Renal pelvis (tissue), 12 donors: ENCODE measurements at places on chromosomes 16 and 17.
A peak's percentile ranks its signal among the peaks of the same experiment; 100 is the strongest.

GRCh38 chr16:17134586-17134985, 336.2 kb downstream of the XYLT1 start:
- DNase-seq: no peak

DNA sequence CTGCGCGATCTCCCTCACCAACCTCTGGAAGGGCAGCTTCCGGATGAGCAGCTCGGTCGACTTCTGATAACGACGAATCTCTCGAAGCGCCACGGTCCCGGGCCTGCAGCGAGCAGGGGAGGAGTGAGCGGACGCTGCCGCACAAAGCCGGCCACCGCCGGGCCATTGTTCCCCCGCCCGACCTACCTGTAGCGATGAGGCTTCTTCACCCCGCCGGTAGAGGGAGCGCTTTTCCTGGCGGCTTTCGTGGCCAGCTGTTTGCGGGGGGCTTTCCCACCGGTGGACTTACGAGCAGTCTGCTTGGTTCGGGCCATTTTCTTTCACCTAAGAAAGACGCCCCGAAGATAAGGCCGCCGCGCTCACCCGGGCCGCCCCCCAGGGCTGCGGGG, 5.8 kb upstream of the UNK start:
- DNase-seq: no peak

DNA sequence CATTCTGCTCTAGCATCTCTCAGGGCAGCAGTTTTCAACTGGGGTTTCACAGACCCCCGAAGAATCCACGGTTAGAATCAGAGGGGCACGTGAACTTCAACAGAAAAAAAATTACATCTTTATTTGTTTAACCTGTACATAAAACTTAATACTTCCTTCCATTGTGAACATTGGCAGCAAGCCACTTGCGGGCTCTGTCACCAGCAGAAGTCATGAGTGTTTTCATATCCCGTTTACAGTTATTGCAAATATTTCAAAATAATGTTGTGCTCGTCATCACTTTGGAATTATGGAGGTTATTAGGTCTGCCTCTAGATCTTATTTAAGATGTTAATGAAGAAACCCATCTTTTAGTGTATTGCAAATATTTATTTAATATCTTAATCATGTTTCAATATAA, 109.8 kb downstream of the SDR42E1 start:
- DNase-seq: peak; percentile 16

DNA sequence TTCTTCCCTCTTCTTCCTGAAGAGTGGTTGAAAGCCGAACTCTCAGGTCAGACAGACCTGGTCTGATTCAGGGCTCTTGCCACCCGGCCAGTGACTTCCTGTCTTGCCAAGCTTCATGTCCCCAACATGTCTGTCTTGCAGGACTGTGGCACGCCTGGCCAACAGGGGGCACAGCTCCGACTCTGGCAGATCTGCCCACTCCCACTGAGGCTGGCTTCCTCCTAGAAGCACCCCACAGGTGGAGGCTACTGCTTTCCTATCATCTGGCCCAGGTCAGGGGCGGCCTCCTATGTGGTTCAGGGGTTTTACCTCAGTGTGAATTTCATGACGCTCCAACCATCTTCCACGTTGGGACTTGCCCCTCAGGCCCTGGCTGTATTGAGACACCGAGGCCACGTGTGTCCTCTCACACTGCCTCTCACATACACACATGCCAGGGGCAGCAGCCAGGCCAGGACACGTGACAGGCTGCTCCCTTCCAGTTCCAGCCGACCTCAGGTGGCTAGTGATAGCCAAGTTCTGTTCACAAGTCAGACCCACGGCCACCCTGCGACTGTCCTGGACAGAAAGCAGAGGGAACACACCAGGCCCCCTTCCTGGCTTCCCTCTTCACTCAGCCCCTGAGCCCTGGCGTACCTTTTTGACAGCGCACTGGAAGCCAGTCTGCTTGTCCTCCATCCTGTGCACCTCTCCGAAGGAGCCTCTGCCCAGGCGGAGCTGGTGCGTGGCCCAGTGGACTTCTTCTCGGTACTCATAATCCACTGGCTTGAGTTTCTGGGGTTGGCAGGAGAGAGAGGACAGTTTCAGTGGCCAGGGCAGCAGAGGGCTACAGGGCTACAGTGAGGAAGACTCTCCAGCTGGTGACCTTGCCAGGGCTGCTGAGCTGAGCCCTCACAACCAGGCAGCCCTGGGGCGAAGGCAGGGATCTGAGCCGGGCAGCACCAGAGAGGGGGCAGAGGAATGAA, 22.6 kb upstream of the SPATA32 start:
- DNase-seq: no peak

- no peak for DNase-seq
Observed at GRCh38 chr17:42287305-42287976, 857 bp upstream of the STAT5A start.

DNA sequence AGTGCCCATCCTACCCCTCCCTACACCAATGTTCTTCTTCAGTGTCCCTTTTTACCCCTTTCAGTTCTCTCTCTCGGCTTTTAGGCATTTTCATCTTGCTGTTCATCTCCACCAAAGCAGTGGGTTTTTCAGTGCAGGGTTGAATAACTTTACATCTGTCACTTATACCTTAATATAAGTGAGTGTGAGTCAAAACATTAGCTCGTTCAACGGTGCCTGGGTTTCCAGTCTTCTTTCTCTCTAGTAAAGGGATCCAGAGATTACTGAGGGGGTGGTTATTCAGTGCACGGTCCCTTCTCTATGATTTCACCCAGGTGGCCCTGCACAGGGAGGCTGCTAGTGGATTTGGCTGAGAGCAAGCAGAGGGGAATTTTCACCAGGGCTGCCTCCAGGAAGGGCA, 210.6 kb upstream of the CDH5 start:
- no peak for DNase-seq

GRCh38 chr16:57695680-57696069, 1.1 kb downstream of the DRC7 start:
- DNase-seq: no peak

DNA sequence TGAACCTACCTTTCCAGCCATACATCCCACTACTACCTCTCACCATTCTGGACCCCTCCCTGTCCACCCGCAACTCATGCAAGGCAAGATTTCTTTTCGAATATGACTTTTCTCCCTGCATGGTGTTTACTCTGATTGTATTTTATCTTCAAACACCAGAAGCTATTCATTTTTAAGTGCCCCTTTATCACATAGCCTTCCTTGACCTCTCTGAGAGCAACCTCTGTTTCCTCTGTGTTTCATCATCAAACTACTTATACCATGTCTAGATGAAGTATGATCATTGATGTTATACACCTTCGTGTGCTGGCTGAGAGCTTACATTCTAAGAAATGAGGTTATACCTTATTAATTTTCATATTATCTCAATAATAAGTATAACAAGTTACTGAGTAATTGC, 31.8 kb downstream of the SYCE1L start:
- no peak for DNase-seq

DNA sequence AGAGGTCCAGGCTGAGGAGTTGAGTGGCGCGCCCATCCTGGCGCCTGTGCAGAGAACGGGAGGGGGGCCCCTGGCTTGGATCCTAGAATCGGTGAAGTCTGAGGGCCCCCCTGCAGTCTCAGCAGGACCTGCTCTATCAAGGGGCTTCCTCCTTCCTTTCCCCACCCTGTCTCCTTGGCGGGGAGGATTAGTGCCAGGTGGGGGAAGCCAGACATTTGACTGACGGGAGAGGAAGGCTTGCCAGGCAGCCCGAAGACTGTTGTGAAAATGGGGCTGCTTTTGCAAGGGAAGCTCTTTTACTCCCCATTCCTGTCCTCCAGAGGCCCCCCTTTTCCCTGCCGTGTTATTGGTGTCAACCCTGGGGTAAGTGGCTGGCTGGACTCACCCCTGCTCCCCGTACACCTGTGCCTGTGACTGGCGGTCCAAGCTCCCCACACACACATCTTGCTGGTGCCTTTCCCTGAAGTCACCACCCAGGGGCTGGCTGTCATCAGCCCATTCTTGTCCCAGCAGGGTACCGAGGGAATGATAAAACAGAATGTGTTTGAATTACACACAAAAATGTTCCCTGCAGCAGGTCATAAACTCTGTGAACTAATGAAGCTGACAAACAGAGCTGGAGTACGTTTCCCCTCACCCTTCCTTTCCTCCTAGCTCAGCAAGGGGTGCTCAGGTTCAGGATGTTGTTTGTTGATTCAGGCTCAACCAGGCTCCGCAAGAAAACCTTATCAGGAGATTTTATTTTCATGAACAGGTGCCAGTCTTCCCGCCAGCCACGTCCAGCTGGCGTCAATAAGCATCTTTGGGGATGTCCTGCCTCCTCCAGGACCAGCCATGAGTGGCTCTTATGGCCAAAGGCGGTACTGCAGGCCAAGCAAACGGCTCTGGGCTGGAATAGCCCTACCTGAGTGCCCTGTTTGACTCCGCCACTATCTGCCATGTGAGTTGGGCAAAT, 4.4 kb upstream of the ARMC7 start:
- no peak for DNase-seq

- no peak for DNase-seq
Observed at GRCh38 chr16:58187092-58187491, 10.8 kb downstream of the CSNK2A2 start.

GRCh38 chr16:21620592-21620991, 21.2 kb downstream of the METTL9 start:
- no peak for DNase-seq

DNA sequence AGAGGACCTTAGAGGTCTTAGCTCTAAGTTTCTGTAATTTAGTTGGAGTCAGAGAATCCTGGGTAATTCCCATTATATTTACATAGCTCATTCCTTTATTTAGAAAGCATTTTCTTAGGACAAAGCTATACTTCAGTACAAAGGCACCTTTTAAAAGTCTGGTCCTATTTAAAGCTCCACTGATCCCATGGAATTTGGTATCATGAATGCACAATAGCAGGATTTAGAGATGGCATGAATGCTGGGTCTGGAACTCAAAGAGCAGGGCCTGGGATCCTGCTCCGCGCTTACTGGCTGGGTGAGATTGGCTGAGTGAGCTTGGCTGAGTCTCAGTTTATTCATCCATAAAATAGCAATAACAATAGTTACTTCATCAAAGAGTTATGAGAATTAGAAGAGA, 4.8 kb downstream of the KRT23 start:
- DNase-seq: no peak

DNA sequence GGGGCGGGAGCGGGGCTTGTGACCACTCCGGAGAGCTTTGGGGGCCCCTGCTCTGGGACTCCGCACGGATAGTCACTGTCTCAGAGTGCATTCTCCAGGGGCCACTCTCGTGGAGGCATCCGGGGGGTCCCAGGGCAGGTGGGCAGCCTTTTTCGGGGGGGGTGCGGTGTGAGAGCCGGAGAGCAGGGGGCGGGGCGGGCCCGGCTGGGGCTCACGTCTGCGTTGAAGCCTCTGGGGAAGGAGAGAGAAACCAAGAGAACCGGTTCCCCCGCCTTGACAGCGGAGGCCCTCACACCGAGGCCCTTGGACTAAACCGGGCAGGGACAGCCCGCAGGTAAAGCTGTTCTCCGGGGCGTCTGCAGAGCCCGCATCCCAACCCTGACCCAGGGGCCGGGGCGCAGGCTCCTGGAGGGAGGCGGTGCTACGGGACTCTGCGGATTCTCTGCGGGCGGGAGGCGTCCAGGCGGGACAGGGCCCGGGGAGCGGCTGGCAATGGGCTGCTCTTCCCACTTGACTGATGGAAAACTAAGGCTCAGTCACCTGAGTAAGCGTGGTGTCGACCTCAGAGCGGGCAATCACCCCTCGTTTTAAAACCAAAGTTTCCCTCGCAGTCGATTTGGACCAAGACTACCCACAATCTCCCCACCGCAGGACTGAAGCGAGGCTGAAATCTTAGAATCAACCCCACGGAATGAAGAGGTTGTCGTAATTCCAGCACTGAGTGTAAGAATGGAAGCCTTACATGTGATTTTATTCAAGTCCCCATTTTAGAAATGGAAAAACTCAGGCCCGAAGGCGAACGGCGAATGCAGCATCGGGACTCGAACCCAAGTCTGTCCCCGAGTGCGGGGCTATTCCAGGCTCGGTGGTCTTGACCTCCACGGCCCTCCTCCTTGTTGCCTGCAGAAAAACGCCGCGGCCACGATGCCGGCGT, 49.6 kb upstream of the AMZ2 start:
- no peak for DNase-seq

DNA sequence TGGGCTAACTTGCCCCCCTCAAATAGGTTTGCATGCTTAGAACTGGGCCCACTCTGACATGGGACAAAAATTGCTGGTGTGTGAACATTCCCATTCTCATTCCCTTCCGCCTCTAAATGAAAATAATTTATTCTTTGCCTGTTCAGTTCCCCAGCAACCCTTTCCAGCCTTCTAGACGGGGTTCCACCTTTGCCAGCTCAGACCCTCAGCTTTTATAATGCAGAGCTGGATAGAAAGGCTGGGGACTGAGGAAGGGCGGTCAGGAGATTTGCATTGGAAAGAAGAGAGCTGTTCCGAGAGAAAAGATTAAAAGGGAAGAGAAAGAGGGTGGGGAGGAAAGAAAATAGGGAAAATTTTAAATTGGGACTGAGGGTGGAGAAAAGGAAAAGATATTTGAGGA, 151.1 kb upstream of the WSCD1 start:
- DNase-seq: no peak

GRCh38 chr16:85136213-85136701, 24.0 kb upstream of the CIBAR2 start:
- DNase-seq: no peak

DNA sequence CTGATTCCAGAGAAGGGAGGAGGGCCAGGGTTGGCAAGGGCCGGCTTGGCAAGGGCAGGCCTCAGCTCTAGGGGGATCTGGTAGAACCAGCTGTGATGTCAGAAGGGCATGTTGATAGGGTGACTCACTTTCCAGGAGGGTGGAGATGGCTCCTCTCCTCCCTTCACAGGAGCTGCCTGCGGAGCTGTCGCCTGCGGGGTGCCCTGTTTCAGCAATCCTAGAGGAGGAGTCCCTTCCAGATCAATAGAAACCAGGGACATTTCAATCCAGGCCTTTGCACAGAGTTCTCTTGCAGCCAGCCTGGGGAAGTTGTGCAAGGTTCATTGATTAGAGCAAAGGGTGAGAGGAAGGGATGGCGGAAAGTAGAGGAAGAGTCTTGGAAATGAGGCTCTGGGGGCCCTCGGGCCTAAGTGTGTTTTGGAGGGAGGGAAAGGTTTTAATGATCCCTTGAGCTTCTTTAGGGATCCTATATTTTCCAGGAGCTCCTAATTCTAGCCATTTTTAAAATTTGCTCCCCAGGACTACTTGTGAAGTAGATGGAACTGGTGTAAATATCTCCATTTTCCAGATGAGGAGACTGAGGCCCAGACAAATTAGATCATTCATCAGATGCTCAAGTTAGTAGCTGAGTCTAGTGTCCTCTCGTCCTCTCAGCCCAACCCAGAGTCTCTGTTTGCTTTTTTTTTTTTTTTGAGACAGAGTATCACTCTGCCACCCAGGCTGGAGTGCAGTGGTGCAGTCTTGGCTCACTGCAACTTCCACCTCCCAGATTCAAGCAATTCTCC, 24.8 kb upstream of the CSNK2A2 start:
- DNase-seq: no peak

DNA sequence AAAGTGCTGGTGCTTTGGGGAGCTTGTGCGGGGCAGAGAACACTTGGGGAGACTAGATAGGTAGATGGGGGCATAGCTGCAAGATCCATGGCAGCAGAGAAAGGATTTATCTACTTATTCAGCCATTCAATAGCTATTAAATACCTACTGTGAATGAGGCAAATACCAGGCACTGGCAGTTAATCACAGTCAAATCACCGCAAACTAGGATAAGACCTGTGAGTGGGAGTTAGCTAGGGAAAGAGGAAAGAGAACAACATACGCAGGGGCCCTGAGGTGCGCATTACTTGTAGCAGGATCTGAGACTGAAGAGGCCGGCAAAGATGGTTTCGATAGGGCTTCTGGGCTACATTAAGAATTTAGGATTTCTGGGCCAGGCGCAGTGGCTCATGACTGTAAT, 3.8 kb upstream of the ALKBH5 start:
- peak; percentile 35 for DNase-seq
